ENCODE measurements at places on chromosomes 3 and 15.

DNA sequence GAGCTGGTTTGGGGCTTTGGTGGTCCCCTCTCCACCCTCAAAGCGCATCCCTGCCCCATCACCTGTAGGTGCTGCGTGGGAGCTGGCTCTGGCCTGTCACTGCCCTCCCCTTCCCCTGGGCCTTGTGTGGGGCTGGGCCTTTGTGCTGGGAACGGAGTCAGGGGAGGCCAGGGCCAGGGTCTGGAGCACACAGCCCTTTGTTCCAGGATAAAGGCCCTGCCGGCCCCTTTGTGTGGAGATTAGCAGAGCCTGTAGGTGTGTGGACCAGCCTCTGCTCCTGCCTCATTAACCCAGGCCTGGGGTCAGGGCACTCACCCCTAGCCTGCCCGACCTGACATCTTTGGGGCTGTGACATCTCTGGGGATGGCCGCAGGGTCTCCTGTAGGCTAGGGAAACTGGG lies 8.9 kb downstream of the EPHB3 start:
- no peak for DNase-seq

- no peak for DNase-seq
These were observed 27.6 kb upstream of the FAM3D start for GRCh38 chr3:58693940-58694850.

DNA sequence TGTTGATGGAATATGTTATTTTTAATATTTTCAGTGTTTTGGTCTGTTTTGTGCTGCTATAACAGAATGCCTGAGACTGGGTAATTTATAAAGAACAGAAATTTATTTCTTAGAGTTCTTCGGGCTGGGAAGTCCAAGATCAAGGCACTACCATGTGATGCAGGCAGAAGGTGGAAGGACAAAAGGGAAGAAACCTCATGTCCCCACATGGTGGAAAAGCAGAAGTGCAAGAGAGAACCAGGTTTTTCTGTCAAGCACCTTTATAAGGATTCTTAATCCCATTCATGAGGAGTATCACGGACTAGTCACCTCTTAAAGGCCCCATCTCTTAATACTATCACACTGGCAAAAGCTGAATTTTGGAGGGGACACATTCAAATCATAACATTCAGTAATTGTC lies 57.9 kb upstream of the EPHB3 start:
- no peak for DNase-seq

DNA sequence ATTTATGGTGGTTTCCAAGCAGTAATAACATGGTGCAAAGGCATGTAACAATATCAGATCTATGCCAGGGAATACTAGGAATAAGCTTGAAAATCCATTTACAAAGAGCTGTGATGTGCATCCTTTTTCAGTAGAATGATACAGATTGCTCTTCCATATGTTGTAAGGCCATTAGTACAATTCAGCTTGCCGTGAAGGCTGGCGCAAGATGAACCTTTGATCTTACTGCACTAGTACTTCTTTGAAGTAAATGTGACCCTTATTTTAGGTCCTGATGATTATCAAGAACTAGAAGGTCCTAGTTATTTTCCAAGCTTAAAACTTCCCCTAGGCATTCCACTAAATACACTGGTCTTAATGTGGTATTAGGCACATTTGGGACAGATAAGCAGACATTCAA lies 210.1 kb upstream of the CD96 start:
- DNase-seq, result no peak

- DNase-seq, result no peak
These were observed 57.9 kb downstream of the STAG1 start for GRCh38 chr3:136694321-136694720.
